ENCODE measurements at places on chromosomes 4 and X.

DNA sequence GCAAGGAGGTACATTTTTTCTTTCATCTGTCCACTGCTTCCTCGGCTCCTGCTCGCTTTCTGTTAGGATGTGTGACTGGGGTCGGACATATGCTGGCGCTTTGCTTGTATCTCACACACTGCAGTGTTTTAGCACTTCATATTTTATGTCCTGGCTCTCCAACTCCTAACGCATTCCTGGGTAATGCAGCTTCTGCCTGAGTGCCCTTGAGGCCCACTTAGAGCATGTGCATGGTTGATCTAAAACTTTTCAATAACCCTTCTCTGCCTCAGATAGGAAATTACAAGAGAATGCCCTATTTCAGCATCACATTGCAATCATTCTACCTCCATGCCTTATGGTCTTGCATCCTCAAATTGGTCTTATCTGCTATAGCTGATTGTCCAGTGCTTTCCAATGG lies 65.3 kb downstream of the NEIL3 start:
- DNase-seq: no peak

GRCh38 chr4:23746672-23747071 lies 143.2 kb downstream of the PPARGC1A start:
- DNase-seq: no peak

GRCh38 chrX:71650333-71650969 lies 16.9 kb upstream of the LOC101059915 start:
- no peak for DNase-seq

DNA sequence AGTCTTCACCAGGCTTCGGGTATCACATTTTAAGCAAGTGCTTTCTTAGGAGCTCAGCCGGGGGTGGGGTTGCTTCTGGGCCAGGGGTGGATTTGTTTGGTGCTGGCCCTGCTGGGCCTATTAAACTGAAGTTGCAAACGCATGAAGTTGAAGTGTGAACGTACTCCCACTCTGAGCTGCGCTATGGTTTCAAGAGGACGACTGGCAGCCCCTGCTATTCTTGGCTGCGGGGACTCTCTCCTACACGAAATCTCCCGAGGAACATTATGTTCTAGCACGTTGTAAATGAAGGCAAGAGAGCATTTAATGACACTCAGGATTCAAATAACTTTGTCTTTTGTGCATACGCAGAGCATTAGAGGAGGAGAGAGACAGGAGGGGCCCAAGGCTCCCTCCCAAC lies 401.3 kb upstream of the BOD1L1 start:
- DNase-seq: no peak
